ENCODE measurements at places on chromosomes 16 and 17.

DNA sequence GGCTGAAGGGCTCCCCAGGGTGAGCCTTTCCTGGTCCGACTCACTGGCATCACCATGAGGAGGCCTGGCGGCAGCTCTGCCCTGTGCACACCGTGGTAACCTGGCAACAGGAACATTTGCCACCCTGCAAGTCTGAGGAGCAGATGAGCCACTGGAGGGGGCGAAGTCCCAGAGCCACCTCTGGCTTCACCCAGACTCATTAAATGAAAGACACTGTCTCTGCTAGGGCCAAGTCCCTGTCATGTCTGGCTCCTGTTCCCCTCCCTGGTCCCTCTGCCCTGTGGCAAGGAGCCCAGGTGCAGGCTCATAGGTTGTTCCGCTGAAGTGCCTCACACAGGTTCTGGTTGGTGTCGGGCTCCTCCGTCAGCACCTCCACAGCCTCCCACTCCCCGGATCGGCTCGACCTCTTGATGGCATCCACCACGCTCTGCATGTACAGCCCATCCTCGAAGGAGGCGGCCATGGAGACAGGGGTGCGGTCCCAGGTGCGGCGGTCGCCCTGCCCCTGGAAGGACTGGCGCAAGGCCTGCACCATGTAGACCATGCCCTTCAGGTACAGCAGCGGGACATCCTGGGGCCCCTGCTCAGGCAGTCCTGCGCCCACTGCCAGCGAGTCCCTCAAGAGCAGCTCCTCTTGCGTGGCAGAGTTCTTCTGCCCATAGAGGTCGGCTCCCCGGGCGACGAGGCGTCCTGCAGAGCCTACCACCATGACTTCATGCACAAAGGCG, 8.4 kb downstream of the C16orf86 start:
- DNase-seq, result no peak

GRCh38 chr17:6491071-6491700, 46.9 kb downstream of the PIMREG start:
- DNase-seq, result no peak

DNA sequence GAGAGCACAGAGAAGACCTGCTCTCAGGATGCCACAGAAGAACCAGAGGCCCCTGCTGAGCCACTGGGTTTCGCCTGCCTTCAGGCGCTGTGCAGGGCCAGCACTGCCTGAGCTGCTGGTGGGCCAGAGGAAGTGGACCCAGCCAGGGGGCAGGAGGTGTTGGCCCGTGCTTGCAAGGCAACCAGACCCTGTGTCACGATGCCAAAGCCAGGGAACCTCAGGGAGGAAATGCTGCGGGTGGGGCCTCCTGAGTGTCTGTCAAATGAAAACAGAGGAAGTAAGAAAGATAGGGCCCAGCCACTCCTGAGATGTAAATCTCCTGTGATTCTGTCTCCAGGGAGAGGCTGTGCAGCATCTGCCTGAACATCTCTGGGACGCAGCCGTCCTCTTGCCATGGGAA, 58.1 kb upstream of the ADORA2B start:
- no peak for DNase-seq

GRCh38 chr16:4991754-4992153, 33.6 kb downstream of the SEC14L5 start:
- DNase-seq, result no peak

GRCh38 chr17:56973520-56973919, 4.4 kb upstream of the SCPEP1 start:
- peak; percentile 43 for DNase-seq

GRCh38 chr17:36752096-36752888, 150.9 kb downstream of the MRM1 start:
- no peak for DNase-seq

DNA sequence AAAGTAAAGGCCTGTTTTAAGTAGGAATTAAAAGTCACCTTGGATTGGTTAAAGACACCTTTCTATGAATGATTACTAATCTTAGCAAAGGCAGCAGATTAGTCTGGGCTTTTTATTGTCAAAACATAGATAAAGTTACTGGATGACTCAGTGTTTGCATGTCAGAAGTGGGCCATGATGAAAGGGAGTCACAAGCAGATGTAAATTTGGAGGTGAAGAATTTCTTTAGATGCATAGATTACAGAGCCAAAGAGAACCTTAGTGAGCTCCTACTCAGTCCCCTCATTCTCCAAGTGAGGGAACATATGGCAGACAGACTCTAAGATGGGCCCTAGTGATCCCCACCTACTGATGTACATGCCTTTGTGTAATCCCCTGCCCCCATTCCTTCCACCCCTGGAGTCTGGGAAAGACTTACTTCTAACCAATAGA, 124.5 kb downstream of the HS3ST3A1 start:
- no peak for DNase-seq

- peak; percentile 95 for DNase-seq
Observed at GRCh38 chr17:39664581-39665561, at the start of gene TCAP. TSS of gene TCAP (plus strand) at chr17:39665349. CDS start at chr17:39665360, 11 bp downstream.

DNA sequence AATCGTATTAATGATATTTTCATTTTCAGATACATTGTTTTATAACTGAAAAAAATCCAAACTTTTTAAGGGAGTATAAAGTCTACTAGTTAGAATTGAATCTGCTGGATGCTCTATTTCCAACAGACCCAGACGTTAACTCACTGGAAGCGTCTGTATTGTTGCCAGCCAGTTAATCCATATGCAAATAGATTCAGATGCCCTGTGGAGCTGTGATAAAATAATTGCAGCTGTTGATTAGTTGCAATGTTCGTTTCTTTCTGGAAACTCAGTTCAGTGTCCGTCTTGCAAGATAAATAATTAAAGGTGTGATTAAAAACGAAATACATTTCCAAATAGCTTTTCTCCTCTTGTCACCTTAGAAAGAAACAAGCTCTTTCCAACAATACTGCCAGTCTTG, 5.1 kb upstream of the GNA13 start:
- no peak for DNase-seq

DNA sequence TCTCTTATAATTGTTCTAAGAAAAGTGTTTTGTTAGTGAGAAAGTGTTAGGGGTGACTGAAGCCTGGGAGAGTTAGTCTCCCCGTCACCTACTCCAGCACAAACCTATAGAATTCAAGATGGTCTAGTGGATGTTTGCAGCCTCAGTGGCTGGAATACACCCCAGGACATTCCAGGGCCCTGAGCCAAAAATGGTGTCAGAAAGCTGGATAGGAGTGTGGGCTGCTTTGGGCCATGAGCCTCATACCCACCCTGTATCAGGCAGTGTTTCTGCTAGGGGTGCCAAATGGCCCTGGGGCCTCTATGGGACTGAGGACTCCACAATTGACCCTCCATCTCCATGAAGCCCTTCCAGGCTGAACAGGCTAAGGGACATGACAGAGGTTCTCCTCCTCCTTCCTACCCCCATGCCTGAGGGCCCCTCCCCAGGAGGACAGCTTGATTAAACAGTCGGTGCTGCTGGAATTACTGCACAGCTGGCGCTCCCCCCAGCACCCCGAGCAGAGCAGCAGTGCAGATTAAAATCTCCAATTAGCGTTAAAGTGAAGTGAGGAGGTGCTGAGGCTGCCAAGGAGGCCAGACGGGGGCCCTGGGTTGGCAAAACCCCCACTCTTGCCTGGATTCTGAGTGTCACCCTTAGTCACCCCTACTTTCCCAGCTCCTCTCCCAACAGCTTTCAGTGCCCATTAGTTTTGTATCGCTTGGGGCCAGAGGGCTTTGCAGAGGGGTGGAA, 59.1 kb downstream of the NEUROD2 start:
- no peak for DNase-seq

GRCh38 chr17:1055751-1056645, 59.1 kb downstream of the TIMM22 start:
- DNase-seq, result peak; percentile 46

DNA sequence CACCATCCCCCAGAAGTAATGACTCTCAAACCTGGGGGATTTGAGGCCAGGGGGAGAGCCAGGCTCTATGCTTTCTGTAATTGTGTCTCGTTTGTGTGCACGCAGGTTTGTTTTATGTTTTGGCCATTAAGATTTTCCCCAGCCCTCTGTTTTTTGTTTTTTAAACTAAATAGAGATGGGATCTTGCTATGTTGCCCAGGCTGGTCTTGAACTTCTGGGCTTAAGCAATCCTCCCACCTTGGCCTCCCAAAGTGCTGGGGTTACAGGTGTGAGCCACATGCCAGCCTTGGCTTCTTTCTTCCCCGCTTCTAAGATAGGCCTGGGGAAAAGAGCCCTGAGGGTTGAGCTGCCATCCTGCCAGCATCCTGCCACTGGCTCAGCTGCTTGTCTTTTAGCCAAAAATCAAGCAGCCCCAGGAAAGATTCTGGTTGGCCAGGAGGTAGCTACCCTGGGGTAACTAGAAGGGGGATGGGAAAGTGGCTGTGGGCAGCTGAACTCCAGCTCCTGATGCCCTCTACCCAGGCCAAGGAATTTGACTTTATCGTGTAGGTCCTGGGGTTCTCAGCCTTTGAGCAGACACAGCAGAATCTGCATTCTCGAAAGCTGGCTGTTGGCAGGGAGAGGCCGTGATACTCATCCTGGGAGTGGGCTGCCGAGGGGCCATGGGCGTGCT, 18.4 kb downstream of the KDM8 start:
- DNase-seq, result no peak

- DNase-seq, result no peak
Observed at GRCh38 chr17:48299760-48300159, 130.3 kb downstream of the SKAP1 start.

GRCh38 chr17:42690596-42690995, 8.3 kb downstream of the CNTNAP1 start:
- no peak for DNase-seq

GRCh38 chr16:85278839-85279238, 166.6 kb upstream of the CIBAR2 start:
- DNase-seq, result no peak

DNA sequence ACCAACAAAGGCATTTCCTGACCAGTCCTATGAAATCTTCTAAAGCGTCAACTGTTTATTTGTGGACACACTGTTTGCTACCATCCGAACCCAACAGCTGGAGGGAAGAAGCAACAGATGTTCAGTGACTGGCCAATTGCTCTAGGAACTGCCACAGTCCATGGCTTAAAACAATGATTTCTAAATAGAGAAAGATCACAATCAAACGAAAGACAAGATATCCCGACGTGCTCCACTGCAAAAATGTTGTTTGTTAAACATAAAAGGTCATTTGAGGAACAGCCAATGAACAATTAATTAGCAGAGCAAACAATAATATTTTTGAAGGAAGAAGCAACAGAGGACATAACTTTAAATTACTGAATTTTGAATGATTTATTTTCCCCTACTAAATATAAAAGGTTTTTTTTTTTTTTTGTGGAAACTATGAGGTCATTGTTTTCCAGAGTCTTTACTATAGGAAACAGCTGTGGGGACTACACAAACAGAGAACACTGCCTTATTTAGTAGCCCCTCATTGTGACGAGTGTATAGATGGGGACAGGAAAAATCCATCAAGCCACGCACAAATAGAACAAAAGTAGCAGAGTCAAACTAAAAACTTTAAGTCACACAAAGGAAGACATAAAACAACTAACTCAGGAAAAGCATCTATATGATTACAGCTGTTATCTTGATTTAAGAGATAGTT, 17.2 kb downstream of the USP31 start:
- no peak for DNase-seq

- DNase-seq, result no peak
Observed at GRCh38 chr16:84826558-84826941, 6.8 kb downstream of the CRISPLD2 start.

DNA sequence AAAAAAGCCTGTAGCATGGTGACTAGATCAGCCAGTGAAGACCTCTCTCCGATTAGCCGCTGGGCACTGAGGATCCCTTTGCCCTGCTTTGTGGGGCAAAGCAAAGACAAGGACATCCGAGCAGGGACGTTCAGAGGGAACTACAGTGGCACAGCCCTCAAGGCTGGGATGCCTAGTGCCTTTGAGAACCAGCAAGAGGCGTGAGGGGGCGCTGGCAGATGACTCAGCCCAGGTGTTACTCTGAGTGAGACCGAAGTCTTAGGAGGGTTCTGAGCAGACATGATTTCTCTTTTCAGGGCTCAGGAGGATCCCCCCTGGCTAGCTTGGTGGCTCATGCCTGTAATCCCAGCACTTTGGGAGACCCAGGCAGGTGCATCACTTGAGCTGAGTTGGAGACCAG, 178.6 kb downstream of the CPPED1 start:
- DNase-seq, result no peak

DNA sequence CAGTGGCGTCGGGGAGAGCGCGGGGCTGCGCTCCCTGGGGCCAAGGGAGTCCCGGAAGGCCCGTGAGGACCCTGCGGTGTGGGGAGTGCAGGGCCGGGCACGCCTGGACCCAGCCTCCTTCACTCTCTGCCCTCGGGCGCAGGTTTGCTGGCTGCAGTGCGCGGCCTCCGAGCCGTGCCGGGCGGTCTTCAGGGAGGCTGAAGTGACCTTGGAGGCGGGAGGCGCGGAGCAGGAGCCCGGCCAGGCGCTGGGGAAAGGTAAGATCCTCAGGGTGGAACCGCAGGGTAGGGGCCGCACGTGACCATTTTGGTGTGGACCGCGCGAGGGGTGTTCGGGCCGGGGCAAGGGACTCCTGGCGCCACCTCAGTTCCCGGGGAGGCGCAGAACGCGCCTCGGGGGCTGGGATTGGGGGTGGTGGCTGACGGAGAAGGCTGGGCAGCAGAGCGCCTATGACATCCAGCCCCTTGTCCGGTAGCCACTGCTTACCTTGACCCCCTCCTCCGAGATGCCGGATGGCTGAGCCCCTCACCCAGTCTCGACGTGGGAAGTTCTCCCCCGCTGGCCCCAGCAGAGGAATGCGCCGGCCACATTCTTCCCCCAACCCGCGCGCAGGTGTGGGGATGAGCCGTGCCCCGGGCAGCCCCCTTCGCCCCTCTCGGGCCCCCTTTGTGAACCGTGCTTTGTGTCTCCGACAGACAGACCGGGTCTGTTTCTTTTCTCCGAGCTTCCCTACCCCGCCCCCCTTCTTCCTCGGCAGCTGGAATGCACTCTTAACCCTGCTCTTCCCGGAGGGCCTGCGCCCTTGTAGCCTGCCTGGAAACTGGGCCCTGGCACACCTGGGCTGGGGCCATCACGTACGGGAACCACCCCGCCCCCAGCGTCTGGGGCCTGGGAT, 631 bp downstream of the CDH3 start:
- peak; percentile 51 for DNase-seq

DNA sequence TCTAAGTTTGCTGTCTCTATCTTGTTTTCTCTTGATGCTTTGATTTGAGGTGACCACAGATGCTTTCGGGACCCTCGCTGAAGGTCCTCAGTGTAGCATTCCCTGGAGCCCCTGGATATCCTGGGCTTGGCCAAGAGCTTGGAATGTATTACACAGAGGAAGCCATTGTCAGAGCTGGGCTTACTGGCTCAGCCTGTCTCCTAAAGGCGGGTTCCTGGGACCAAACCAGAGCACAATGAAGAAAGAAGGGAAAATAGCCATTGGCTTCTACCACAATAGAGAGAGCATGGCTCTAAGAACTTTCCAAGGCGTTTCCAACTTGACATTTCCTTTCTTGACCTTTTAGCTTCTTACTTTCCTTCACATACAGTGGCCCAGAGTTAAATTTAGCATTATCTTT, 229.3 kb downstream of the HS3ST3A1 start:
- DNase-seq, result no peak

All from Calu3 (cell line).